ENCODE measurements at places on chromosomes 13 and 19.

GRCh38 chr19:366205-366783 lies 21.7 kb upstream of the MIER2 start:
- DNase-seq = no peak

DNA sequence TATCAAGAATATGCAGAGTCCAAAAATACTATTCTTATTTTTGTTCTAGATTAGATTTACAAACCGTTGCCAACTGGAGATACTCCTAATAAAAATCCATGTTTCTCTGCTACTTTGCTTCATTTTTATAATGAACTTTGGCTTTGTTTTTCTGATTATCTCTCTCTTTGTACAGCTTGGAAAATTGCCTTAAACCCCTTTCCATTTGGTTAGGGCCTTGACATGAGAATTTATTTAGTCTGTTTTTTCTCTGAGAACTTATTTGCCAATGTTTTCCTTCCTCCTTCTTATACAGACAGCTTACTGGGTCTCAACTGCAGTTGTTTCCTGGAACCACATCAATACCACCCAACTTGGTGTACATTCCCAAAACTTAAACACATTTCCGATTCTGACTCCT lies 555.4 kb downstream of the SLITRK6 start:
- no peak for DNase-seq

- no peak for DNase-seq
Observed at GRCh38 chr13:33312150-33312860, 26.8 kb upstream of the STARD13 start.

DNA sequence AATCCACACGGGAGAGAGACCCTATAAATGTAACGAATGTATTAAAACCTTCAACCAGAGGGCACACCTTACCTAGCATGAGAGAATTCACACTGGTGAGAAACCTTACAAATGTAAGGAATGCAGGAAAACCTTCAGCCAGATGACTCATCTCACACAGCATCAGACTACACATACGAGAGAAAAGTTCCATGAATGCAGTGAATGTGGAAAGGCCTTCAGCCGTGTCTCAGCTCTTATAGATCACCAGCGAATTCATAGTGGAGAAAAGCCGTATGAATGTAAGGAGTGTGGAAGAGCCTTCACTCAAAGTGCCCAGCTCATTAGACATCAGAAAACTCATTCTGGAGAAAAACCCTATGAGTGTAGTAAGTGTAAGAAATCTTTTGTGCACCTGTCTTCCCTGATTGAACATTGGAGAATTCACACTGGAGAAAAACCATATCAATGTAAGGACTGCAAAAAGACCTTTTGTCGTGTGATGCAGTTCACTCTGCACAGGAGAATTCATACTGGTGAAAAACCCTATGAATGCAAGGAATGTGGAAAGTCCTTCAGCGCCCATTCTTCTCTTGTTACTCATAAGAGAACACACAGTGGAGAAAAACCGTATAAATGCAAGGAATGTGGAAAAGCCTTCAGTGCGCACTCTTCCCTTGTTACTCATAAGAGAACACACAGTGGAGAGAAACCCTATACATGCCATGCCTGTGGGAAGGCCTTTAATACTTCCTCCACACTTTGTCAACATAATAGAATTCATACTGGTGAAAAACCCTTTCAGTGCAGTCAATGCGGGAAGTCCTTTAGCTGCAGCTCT lies 16.0 kb downstream of the ZNF582 start:
- no peak for DNase-seq

- no peak for DNase-seq
Observed at GRCh38 chr13:59879281-59879680, 284.4 kb downstream of the DIAPH3 start.

GRCh38 chr19:5950741-5951140 lies 27.2 kb downstream of the RANBP3 start:
- DNase-seq = no peak

DNA sequence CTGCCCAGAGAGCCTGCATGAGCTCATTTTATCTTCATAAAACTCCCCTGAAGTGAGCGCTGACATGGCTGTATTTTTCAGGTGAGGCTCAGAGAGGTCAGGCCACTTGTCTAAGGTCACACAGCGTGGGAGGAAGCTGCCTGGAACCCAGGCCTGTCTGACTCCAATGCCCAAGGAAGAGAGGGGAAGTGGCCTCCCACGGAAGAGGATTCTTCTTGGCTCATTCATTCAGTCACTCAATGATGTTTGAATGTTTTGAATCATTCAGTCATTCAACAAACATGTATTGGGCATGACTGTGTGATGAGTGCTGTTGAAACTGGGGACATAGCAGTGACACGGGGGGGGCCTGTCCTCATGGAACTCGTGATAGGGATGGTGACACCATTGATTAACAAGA lies 12.0 kb downstream of the ACTL9 start:
- DNase-seq = no peak

- DNase-seq = peak; percentile 98
Observed at GRCh38 chr19:5138606-5139582, 170.0 kb downstream of the KDM4B start.

GRCh38 chr19:45954156-45954555 lies 19.5 kb downstream of the NOVA2 start:
- DNase-seq = no peak

DNA sequence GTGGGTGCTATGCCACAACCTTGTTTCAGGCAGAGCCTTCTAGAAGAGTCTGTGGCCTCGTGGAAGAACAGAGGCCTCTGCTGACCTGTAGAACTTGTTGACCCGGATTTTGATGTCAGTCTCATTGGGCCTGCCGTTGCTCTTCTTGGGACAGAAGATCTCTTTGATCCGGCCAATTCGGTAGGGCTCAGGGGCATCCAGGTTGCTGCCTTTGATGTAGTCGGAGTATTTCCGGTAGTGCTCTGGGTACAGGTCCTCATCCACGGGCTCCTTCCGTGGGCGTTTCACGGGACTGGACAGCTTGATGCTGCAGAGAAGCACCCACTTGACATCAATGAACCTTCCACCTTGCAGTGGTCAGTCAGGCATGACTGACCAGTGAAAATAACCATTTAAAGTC lies 24.0 kb upstream of the EIF3G start:
- no peak for DNase-seq

GRCh38 chr19:14770136-14770535 lies 8.2 kb downstream of the ADGRE2 start:
- no peak for DNase-seq

DNA sequence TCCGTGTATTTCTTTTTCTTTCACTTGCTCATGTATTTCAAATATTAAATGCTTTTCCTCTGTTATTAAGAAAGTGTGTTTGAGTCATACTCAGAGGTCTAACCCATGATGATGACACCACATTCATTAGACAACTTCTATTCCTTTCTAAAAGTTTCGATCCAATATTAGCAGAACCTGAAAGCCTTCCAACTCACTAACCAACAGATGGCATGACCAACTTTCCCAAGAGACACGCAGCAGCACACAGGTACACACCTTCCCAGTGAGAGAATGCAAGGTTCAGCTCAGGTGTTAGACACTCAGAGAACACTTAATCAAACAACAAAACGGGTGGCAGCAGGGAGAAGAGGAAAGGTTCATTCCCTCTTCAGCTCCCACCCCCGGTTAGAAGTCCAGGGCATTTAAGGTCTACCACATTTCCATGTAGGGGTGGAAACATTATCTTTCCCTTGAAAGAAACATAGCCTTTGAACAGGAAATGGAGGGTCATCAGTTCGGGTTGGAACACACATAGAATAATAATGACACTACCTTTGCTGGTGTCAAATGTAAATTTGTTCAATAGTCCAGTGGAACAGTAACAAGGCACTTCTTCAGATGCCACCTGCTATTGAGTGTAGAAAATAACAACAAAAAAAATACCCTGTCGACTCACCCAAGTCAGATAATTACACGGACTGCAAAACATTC lies 404.2 kb downstream of the COG6 start:
- no peak for DNase-seq

GRCh38 chr13:39037410-39037879 lies 444 bp downstream of the PROSER1 start:
- DNase-seq = no peak

DNA sequence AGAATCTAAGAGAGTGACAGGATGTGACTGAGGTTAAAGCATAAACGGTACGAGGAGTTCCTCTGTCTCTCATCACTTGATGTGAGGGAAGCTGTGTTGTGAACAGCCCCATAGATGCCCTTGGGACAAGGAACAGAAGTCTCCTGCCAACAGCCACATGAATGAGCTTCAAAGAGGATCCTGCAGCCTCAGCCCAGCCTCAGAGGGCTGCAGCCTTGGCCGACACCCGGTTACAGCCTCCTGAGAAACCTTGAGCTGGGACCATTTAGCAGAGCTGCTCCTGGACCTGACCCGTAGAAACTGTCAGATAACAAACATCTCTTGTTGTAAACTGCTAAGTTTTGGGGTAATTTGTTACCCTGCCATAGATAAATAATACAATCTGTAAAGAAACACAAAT lies 54.2 kb downstream of the CCNE1 start:
- DNase-seq = no peak

- DNase-seq = no peak
Observed at GRCh38 chr19:46578450-46578849, 22.7 kb upstream of the CALM3 start.

GRCh38 chr19:1040476-1041271 lies 767 bp downstream of the ABCA7 start:
- peak; percentile 82 for DNase-seq

DNA sequence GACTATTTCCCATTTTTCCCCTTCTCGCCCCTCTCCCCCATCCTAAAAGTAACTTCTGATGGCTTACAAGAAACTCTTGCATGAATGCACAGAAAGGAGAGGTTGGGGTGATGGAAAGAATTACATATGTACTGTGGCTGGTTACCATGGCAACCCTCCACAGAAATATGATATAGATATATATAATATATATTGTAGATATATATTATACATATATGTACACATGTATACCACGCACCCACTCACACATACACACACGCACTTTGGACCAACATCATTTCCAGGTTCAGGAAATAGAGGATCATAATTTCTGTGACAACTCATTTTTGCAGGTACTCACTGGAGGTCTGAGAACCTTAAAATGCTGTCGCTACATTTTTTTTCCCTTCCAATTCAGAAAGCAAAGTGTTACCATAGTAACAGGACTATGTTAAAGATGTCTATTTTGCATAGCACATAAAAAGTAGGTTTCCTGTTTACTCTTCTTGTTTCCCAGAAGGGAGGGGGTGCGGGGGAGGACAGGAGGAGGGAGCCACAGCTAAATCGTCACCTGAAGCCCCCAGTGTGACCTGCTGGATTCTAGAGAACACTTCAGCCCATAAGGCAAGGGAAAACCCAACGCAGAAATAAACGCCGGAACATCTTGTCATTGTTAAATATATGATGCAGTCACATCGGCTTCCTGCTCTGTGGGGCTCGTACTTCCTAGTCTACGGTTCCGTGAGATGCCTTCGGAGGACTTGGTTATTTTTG lies 44.7 kb downstream of the EFNB2 start:
- no peak for DNase-seq

- peak; percentile 23 for DNase-seq
Observed at GRCh38 chr13:49254007-49254406, 6.3 kb downstream of the CDADC1 start.

DNA sequence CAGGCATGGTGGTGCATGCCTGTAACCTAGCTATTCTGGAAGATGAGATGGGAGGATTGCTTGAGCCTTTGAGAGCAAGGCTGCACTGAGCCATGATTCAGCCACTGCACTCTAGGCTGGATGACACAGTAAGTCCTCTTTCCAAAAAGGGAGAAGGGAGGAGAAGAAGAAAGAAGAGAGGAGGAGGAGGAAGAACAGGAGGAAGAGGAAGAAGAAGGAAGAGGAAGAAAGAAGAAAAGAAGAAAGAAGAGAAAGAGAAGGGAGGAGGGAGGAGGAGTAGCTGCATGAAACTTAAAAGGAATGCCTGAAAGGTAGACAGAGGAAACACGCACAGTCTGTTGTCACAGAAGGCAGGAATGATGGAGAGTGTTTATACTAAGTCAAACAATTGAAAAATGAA lies 3.6 kb upstream of the DPY19L3 start:
- DNase-seq = no peak

DNA sequence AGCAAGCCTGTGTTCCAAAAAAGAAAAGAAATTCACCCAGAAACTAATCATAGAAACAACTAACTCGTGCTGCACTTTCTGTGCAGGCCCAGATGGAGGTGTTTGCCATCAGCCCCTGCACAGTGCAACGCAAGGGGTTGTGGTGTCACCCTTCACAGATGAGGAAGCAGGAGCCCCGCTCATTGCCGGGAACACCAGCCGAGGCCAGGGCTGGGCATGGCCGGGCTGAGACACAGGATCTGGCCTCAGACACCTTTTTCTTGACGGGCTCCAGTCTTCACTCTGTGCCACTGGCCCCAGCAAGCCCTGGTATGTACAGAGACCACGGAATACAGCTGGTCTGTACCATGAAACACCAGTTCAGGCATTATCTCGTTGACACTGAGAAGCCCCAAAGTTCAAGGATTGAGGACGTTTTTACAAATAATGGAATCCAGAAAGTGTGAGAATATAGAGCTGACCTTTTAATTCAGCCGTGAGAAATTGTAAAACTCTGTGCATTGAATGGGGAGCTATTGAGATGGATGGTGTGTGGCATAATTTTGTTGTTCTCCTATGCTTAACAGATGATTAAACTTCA lies 43.2 kb downstream of the CUL4A start:
- DNase-seq = no peak

- no peak for DNase-seq
Observed at GRCh38 chr13:28117689-28118377, 17.5 kb upstream of the FLT3 start.

GRCh38 chr13:107217251-107217650 lies 649.3 kb upstream of the ARGLU1 start:
- no peak for DNase-seq

DNA sequence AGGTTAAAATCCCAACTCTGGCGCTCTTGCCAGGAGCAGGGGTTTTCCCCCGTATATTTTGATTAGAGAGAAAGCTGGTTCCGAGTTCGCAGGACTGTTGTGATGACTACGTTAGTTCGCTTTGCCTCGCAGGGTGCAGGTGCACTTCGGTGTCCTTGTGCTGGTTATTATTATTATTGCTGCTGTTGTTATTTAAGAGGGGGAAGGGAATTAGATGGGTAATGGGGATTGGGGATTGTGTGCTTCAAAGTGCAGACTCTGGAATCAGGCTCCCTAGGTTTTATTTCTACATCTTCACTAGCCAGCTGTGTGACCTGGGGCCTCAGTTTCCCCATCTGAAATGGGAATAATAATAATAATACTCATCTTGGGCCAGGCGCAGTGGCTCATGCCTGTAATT lies 15.2 kb downstream of the ACP7 start:
- DNase-seq = no peak

GRCh38 chr19:45502111-45502510 lies 3.9 kb downstream of the PPM1N start:
- no peak for DNase-seq
